ENCODE measurements at places on chromosomes 1 and 21. TPM values are rescaled to one million over a fixed set of nuclear protein-coding genes. Genes with fewer than 3 reads are reported as not detected.
A peak's percentile ranks its signal among the peaks of the same experiment; 100 is the strongest.

DNA sequence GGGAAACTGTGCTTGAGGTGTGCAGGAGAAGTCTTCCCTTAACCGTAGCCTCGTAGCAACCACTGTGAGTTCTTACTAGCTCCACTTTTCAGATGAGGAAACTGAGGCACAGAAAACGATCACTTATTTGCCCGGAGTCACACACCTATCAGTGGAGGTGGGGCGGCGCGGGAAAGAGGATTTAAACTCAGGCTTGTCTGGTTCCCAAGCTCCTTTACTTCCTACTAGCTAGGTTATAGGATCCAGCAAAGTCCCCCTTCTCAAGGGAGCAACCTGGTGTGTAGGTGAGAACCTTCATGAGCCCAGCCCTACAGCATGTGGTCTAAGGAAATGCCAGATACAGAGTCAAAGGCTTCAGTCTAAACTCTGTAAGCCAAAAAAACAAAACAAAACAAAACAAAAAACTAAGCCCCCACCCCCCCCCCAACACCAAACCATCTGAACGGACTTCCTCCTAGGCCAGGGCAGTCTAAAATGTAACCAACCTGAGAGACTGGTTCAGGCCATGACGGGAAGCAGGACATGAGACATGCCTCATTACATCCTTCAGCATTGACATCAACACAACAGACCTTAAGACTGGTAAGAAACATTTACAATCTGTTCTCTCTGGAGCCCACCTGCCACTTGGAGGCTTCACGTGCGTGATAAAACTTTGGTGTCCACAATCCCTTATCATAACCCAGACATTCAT, 709 bp upstream of the FBXO42 start:
- H3K4me1 ChIP-seq: peaks cover 10% of the 10 kb centered on the region
- H3K27me3 ChIP-seq: no peaks in the 10 kb centered on the region
- peak overlapping the region; percentile 71 for H3K4me3 ChIP-seq
- H3K36me3 ChIP-seq: no peaks in the 10 kb centered on the region
- DNase-seq: no peak

GRCh38 chr1:218459878-218460711, 115.0 kb downstream of the TGFB2 start:
- no peak overlapping the region for H3K4me3 ChIP-seq
- H3K36me3 ChIP-seq: no peaks in the 10 kb centered on the region
- no peaks in the 10 kb centered on the region for H3K27me3 ChIP-seq
- no peaks in the 10 kb centered on the region for H3K4me1 ChIP-seq
- no peak overlapping the region for H3K27ac ChIP-seq

DNA sequence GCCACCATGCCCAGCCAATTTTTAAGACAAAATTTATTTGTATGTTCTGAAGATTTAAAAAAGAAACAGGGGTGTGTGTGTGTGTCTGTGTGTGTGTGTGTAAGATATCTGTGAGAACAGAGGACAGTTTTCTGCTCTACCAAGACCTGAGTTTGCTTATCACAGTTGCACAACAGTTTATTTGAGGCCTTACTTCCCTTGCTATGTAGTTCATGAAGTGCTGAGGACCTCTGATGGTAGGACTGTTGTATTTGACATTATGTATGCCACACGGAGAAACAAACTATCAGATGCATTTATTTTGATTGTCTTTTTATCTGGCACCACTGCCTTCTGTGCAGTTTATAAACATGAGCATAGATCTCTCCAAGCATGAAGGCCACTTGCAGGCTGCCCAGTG, 355.2 kb downstream of the PBX1 start:
- H3K27ac ChIP-seq: no peak overlapping the region
- no peaks in the 10 kb centered on the region for H3K27me3 ChIP-seq
- H3K4me1 ChIP-seq: no peaks in the 10 kb centered on the region

DNA sequence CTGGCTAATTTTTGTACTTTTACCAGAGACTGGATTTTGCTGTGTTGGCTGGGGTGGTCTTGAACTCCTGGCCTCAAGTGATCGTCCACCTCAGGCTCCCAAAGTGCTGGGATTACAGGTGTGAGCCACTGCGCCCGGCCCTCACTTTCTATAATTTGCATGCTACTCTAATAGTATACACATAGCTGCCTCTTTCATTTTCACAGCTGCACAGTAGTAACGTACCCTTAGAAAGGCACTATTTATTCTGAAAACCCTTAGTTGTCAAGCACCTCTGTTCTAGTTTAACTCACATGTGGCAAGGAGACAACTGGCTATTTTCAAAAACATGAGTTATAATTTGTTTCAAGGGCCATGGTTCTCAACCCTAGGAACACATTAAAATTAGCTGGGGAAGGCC, 17.2 kb downstream of the TPM3 start:
- H3K36me3 ChIP-seq: peaks cover 58% of the 10 kb centered on the region
- no peaks in the 10 kb centered on the region for H3K27me3 ChIP-seq
- DNase-seq: no peak
- no peak overlapping the region for H3K4me3 ChIP-seq
- no peak overlapping the region for H3K27ac ChIP-seq

VHLL gene
- total RNA-seq: not detected

MYCBP gene
- 6.1 TPM for total RNA-seq

Data from naive thymus-derived CD4-positive, alpha-beta T cell (primary cell).